Stimulated activated CD8-positive, alpha-beta memory T cell treated with anti-CD3 and anti-CD28 coated beads, Interleukin-7, amount 100 ng/mL, for 1 hour (primary cell): ENCODE measurements at places on chromosomes 1 and 21.

- DNase-seq, result no peak
These were observed 161.1 kb upstream of the FGGY start for GRCh38 chr1:59135761-59136255.

GRCh38 chr1:90724926-90725656, 8.0 kb upstream of the BARHL2 start:
- DNase-seq, result no peak

DNA sequence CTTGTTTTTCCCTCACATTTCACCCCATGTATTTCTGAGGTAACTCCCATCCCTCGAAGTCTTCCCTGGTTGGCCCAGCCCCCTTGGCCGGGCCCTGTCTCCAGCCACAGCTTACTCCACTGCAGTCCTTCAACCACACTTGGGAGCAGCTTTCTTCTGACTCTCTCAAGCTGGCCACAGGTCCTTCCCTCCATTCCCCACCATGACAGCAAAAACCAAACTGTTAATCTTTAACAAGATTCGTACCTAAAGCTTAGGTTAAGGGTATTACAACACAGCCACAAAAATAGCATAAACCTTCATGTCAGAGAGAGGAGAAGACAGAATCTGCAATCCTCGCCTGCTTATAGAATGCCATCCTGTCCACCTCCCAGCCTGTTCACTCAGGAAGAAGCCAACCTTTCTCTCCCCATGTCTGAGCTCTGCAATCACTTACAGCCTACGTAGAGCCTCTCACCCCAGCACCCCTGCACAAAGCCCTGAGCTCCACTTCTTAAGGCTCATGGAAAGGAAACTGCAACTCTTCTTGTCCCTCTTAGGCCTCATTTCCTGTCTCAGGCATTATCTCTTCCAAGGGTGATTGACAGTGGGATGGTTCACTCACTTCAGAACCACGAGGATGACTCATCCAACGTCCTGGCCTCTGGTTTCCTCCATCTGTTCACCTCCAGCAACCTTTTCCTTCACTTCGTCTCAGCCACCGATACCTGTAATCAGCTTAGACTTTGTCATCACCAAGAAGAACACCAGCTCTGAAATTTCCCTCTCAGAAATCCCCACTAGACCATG, 72.8 kb downstream of the CD2 start:
- DNase-seq, result no peak

DNA sequence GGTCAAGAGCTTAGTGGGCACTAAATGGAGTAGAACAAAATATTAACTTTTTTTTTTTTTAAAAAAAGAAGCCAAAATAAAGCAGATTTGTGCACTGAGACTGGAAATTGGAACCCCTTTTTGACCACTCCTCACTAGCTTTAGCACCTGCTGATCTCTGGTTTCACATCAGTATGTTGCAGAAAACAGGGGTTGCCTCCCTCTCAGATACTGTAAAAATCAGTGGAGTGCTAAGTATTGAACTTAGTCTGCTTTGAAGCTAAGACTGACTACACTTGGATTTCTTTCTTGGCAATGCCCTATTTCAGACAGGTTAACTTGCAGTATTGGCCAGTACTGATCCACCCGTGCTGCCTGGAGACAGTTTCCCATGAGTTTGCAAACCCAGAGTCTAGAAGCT, 2.7 kb upstream of the KIAA0040 start:
- DNase-seq, result no peak

- DNase-seq, result no peak
These were observed 24.9 kb upstream of the PARP1 start for GRCh38 chr1:226432586-226433340.

- DNase-seq, result no peak
These were observed 11.8 kb downstream of the TFF2 start for GRCh38 chr21:42338729-42339715.

- no peak for DNase-seq
These were observed 19.8 kb upstream of the LUZP1 start for GRCh38 chr1:23188434-23188884.

- DNase-seq, result no peak
These were observed 145.2 kb upstream of the ZNF648 start for GRCh38 chr1:182206626-182207239.

- DNase-seq, result no peak
These were observed 7.3 kb upstream of the FAM167B start for GRCh38 chr1:32239790-32240139.

DNA sequence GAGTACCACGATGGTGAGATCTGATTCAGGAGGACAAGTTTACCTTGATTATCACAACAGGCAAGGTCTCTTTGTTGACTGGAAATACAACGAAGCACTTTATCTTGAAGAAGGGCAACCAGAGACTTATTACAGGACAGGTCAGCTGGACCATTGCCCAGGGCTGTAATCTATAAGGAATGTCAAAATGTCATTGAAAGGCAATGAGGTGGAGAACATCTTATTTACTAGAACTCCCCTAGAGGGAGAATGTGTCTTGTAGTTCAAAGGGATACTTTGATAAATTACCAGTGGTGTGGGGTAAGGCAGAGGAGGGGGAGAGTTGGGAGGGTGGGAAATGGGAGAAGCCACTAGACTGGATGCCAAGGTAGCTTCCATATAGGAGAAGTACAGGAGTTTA, 212.3 kb downstream of the NCAM2 start:
- no peak for DNase-seq

DNA sequence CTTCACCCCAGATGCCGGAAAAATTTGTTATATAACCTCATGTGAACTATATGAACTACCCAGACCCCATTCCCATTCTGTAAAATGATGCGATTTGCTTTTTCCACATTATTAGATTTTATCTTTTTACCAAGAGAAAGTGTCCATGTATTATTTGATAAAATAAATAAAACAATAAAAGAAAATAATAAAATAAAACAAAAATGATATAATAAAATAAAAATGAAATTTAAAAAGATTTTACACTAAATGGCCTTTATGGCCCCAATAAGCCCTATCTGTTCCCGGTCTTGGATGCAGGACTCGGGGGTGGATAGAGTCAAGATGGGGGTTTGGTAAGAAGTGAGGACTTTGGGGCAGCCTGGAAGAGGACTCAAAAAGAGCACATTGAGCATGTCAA, 357.2 kb downstream of the MATN1 start:
- no peak for DNase-seq

GRCh38 chr1:240967070-240967724, 355.2 kb upstream of the GREM2 start:
- DNase-seq, result no peak

GRCh38 chr1:204649721-204650521, 35.6 kb downstream of the LRRN2 start:
- DNase-seq, result no peak

- no peak for DNase-seq
These were observed 11.2 kb downstream of the KIFAP3 start for GRCh38 chr1:170063109-170063826.

- no peak for DNase-seq
These were observed 23.0 kb downstream of the LRRC8B start for GRCh38 chr1:89547563-89548116.

DNA sequence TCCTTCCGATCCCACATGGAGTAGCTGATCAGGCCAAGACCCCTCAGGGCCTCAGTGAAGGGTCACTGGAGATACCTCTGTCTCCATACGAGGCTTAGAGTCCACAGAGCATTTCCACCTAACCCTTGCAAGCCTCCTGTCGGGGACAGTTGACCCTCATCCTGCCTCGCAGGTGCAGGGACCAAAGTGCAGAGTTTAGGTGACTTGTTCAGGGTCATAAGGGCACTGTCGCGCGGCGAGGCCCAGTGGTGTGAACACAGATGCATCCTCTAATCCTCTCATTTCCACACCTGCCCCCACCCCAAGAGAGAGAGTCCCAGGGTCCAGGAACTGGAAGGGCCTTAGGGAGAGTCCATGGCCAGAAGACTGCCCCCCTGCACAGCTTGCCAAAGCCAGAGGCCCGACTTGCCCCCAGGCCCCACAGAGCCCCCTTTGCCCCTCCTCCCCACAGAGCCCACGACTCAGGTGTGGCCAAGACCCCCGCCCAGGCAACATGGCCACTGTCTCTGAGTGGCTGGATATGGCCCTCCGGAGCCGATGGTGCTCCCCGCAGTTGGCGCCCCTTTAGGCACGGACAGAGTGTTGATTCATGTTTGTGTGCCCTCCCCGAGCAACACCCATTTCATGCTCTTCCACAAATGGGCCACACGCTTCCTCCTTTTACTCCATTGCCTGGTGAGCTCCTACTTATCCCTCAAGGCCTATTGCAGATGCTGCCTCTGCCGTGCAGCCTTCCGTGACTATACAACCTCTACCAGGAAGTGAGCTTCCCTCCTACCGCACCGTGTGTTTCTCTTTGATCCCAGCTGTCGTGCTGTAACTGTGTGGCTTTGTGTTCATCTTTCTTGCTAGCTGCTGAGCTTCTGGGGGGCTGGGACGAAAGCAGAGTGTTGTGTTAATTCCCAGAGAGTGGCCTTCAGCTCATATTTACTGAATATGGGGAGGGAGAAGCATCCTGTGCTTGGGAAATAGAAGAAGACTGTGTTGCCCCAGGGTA, 1.7 kb downstream of the TRPM2 start:
- no peak for DNase-seq

DNA sequence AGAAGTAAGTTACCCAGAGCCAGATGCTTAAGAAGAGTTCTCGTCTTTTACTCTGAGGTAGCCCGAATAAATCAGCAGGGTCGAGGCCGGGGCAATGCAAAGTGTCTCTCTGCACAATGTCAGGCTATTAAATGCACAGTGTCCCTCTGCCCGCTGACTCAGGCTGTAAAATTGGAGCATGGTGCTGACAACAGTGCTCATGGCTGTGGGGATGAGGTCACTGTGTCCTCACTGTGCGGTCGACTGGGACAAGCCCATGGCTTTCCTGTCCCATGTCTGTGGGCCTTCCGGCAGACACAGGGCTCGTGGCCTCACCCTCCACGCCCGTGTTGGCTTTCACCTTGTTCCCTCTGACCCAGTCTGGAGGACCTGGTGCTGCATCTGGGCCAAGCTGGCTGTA, 14.6 kb upstream of the SLC2A1 start:
- no peak for DNase-seq
